ENCODE measurements at places on chromosomes 1 and 21. TPM values are rescaled to one million over a fixed set of nuclear protein-coding genes. Genes with fewer than 3 reads are reported as not detected.

Gene DNM3
- 0.47 TPM for total RNA-seq

Gene OR14K1
- total RNA-seq = not detected

Gene TCHHL1
- 0.08 TPM for total RNA-seq

Gene CORT
- not detected for total RNA-seq

Gene CFAP107
- total RNA-seq = not detected

Gene NAXE
- total RNA-seq = 125 TPM

Gene IFFO2
- 54.9 TPM for total RNA-seq

Gene SPAG17
- total RNA-seq = 0.08 TPM

Gene CA6
- total RNA-seq = not detected

Gene APCS
- total RNA-seq = not detected

Gene PDZK1
- total RNA-seq = 0.23 TPM

Gene RNF207
- total RNA-seq = 6.6 TPM

Gene TMEM54
- 294 TPM for total RNA-seq

Gene LCE2A
- total RNA-seq = not detected

Gene TXNIP
- total RNA-seq = 22.7 TPM

Gene NPPA
- not detected for total RNA-seq

Gene PER3
- total RNA-seq = 4.4 TPM

Gene PLD5
- total RNA-seq = 10.5 TPM

Gene FNDC7
- not detected for total RNA-seq

Gene C1orf87
- total RNA-seq = 0.94 TPM

Gene PLK3
- 34.4 TPM for total RNA-seq

Gene PLA2G2D
- total RNA-seq = not detected

Gene NR0B2
- total RNA-seq = not detected

Gene MYOC
- total RNA-seq = not detected

Gene ACTL8
- total RNA-seq = not detected

Gene SLFNL1
- total RNA-seq = not detected

Gene FAM76A
- 10.3 TPM for total RNA-seq

Measured in hair follicular keratinocyte (primary cell).